ENCODE measurements at places on chromosomes 5 and 9. TPM values are rescaled to one million over a fixed set of nuclear protein-coding genes. Genes with fewer than 3 reads are reported as not detected.

Gene HRCT1
- polyA plus RNA-seq = 4.1 TPM

Gene CNTFR
- 174 TPM for polyA plus RNA-seq

Gene FNBP1
- 4.3 TPM for polyA plus RNA-seq

Gene IFNA13
- not detected for polyA plus RNA-seq

Gene TEX53
- not detected for polyA plus RNA-seq
